ENCODE measurements at places on chromosomes 2 and 18.
A peak's percentile ranks its signal among the peaks of the same experiment; 100 is the strongest.

DNA sequence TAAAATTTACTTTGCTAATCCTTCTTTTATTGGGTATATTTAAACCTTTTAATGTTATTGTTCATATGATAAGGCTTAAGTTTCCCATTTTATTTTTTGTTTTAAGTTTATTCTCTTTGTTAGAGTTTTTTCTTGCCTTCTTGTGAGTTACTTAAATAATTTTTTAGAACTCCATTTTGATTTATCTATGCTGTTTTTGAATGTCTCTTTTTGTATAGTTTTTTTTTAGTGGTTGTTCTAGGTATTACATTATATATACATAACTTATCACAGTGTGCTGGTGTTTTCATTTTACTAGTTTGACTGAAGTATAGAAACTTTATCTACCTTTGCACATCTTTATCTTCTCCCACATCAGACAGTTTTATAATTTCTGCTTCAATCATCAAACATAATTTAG lies 49.4 kb upstream of the TGFA start:
- DNase-seq, result no peak

- DNase-seq, result no peak
Measured at GRCh38 chr2:235043762-235044500, 92.1 kb downstream of the SH3BP4 start.

- no peak for DNase-seq
Measured at GRCh38 chr2:229635371-229635680, 79.0 kb downstream of the DNER start.

- no peak for DNase-seq
Measured at GRCh38 chr2:148888003-148888501, 13.0 kb downstream of the KIF5C start.

DNA sequence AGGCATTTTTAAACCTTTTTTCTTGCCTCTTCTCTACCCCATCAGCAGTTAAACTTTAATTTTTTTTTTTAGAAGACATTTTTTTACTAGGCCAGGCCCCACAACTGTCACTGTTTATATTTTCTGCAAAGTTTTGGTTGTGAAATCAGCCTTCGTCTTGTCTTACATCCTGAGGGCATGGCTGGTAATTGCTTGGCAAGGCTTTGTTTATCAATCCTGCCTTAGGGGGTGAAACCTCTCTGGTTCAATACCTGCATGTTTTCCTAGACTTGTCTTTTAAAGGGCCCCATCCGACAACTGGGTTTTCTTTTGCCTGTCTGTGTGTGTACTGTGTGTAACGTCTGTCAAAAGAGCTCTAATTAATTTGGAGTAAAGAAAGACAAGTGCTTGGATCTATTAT lies 330.0 kb upstream of the CWC22 start:
- DNase-seq, result no peak

DNA sequence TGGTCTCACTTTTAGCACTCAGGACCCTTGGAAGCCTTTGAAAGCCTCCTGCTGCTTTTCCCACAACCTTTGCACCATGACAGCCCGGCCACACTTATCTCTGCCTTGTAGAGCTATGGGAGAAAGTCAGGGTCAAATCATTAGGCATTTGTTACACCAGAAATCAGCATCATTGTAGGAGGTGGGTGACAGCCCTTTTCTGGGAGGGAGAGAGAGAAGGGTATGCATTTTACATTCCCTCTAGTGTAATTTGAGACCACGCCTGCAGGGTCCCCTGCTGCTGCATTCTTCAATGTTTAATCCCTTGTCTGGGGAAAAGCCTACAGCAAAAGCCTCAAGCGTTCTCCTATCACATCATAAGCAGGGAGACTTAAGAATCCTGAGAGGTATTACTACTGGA lies 766.8 kb upstream of the FAM98A start:
- no peak for DNase-seq

GRCh38 chr2:195509551-195509950 lies 147.5 kb upstream of the SLC39A10 start:
- DNase-seq, result no peak

DNA sequence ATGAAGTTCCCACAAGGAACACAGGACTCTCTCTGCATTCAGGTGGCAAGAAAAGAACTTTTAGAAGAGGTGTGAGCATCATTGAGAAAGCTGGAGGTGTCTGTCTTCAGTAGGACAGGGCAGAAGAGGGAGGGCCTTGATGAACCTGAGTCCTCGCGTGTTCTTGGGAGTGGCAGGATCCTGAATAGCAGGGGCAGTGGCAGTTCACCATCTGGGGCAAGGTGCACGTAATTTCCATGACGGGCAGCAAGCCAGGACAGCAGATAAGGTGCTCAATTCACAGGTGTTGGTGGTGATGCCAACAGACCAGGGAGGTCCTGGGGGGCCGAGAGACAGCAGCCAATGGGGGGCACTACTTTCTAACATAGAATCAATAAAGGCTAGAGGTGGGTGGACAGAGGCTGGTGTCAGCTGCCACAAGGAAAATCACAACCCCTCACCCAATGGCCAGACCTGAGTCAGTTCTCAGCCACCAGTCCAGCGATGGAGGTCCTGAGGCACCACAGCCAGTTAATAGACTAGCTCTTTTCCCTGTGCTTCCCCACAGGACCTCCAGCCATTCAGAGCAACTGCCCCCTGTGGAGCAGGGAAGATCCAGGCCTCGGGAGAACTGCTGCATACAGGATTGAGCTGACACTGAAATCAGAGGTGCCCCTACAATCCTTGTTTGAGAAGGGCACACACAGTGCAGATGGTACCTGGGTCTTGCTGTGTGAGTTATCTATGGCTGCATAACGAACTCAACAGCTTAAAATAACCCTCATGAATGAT lies 10.9 kb upstream of the HDAC4 start:
- DNase-seq, result no peak

DNA sequence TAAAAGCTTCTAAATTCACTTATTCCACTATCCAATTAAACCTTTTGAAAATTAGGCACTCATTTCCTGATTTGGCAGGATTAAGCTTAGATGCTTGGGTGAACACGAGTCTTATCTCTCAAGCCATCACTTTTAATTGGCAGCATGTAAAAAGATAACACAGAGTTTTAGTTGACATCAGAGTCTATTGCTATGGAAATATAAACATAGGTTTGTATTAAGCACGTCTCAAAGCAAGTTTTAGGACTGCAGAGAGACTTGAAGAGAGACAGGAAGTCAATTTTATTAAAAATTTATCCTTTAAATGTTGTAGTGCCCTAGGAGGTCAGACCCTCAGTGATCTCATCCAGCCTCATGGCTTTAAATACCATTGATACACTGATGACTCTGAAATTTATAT lies 5.6 kb downstream of the RBKS start:
- DNase-seq, result no peak

- no peak for DNase-seq
Measured at GRCh38 chr2:150046810-150047209, 440.7 kb downstream of the RND3 start.

GRCh38 chr2:567865-568638 lies 109.2 kb downstream of the TMEM18 start:
- peak; percentile 37 for DNase-seq

DNA sequence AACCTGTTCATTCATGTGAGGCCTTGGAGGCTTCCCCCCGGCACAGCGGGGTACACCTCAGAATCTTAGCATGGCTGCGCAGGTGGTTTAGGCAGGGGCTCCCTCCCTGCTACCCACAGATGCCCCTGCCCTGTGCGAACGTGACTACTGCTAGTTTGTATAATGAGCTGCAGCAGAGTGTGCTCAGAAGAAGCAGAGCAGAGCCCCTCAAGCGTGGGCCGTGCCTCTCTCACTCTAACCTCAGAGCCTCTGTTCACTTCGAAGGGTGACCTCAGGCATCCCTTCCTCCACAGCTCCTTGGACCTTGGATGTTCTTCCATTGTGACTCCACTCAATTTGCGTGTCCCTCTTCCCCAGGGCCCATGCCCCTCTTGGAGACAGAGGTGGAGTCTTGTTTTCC lies 161.6 kb downstream of the CTIF start:
- DNase-seq, result no peak

- DNase-seq, result no peak
Measured at GRCh38 chr18:38575648-38576047, 1010.0 kb upstream of the CELF4 start.

DNA sequence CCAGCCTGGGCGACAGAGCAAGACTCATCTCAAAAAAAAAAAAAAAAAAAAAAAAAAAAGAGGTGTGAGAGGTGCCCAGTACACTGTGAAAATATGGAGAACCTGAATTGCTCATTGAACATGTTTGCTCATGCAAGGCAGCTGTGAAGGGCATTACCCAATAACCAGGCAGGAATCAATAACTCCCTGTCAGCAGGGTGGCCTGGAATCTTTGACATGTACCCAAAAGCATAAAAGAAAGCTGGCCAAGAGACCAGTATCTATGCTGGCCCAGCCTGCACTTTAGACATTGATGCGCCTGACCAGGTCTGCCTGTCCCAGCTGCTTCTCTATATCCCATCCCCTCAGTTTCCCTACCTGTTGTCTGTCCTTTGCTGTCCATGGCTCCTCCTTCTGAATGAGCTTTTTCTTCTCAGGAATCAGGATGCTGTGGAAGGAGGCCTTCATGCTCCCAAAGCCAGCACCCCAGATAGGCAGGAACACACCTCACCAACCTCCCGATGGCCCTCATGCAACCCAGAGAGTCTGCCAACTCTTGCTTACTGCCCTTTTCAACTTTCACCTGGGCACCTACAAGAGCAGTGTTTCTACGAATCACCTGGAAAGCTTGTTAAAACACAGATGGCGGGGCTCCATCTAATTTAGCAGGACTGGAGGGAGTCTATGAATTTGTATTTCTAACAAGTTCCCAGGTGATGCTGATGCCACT lies 83.4 kb upstream of the PPP1CB start:
- no peak for DNase-seq

- DNase-seq, result no peak
Measured at GRCh38 chr2:71922091-71922490, 225.6 kb downstream of the CYP26B1 start.

- no peak for DNase-seq
Measured at GRCh38 chr18:63302220-63302619, 17.3 kb downstream of the BCL2 start.

DNA sequence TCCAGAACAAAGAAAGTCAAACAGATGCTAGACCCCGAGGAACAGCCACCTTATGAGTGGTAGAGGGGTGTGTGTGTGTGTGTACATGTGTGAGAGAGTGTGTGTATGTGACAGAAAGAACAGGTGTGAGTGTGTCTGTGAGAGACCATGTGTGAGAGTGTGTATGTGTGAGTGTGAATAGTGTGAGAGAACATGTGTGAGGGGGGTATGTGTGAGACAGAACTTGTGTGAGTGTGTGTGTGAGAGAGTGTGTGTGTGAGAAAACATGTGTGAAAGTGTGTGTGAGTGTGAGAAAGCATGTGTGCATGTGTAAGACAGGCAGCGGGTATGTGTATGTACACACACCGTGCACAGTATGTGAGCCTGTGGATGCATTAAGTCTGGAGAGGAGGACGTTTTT lies 214.3 kb downstream of the SP3 start:
- no peak for DNase-seq

DNA sequence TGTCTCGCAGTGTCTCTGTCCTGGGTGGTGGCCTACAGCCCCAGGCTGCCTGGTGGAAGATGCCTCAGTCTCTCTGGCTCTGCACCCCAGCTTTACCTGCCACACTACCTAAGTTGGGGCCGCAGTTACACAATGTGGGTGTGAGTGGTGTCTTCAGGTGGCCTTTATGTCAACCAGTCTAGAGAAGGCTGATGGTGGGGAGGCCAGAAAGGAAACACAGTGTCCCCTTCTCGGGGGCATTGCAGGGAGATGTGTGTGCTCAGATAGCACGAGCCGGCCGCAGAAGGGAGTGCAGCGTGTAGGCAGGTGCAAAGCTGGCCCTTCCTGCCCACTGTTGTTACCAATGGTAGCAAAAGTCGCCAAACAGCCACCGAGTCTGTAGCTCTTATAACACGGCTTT lies 216.1 kb downstream of the SH3RF3 start:
- no peak for DNase-seq

DNA sequence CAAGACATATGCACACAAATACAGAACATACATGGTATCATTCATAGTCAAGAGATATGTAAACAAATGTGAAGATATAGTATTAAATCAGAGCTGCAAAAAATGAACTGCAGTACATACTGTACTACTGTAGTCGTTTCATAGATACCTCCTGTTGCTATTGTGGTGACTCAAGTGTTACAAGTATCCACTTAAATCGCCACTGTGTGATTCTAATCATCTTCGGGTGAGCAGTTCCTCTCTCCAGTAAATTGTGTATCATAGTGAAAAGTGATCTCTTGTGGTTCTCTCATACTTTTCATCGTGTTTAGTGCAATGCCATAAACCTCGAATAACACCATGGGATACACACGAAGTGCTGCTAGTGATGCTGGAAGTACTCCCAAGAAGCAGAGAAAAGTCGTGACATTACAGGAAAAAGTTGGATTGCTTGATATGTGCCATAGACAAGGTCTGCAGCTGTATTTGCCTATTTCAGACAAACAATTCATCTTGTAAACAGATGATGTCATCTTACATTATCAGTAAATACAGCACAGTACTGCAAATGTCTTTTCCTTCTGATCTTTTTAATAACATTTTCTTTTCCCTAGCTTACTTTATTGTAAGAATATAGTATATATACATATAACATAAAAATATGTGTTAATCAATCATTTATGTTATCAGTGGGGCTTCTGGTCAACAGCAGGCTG lies 222.2 kb downstream of the BCL11A start:
- no peak for DNase-seq

DNA sequence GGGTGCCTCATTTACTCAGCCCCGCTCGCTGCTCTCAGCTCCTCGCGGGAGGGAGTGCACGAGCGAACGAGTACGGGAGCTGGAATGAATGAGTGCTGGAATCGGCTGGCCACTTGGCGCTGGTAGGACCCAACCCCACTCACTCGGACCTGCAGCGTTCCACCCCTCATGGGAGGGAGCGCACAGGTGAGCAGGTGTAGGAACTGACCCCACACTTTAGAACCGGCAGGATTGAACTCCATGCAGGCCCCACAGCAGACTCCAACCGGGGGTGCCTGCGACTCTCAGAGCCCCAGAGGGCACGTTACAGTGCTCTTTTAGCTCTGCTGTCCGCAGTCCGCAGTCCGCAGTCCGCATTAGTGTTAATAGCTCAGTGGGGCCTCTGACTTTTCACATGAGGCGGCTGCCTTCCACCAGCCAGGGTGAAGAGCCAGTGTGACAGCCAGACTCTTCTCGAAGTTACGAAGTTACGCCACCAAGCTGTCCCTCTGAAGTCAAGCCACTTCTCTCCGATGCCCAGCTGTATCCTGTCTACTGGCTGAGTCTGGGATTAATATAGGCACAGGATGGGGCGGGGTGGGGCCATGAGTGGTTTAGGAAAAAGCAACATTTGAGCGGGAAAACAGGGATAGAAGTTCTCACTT lies 102.7 kb upstream of the ARHGAP15 start:
- no peak for DNase-seq

GRCh38 chr2:172208791-172209325 lies 106.2 kb upstream of the DLX2 start:
- no peak for DNase-seq

- no peak for DNase-seq
Measured at GRCh38 chr18:40046596-40046995, 1908.4 kb upstream of the PIK3C3 start.
